ENCODE measurements at places on chromosomes 2 and 18.

- DNase-seq: no peak
These were observed 162.6 kb downstream of the FMNL2 start for GRCh38 chr2:152497481-152498052.

GRCh38 chr2:127414638-127415592 lies 3.3 kb upstream of the PROC start:
- DNase-seq: no peak

DNA sequence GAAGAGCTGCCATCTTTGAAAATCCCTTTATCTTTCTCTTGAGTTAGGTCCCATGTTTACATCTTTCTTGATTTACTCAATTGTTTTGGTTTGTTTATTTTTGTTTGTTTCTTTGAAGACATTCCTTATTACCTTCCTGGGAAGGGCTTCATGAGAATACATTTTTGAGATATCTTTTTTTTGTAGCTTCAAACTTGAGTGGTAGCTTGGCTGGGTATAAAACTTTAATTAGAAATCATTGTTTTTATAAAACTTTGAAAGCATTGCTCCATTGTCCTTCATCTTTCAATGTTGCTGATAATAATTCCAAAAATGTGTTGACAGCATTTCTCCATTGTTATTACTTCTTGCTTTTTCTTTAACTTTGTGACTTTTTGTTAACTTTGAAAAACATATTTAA lies 145.9 kb upstream of the RBMS1 start:
- DNase-seq: no peak

- DNase-seq: no peak
These were observed 65.1 kb downstream of the USP34 start for GRCh38 chr2:61405813-61406212.

- DNase-seq: peak; percentile 24
These were observed 26.3 kb downstream of the ATP8B1 start for GRCh38 chr18:57776767-57777166.

DNA sequence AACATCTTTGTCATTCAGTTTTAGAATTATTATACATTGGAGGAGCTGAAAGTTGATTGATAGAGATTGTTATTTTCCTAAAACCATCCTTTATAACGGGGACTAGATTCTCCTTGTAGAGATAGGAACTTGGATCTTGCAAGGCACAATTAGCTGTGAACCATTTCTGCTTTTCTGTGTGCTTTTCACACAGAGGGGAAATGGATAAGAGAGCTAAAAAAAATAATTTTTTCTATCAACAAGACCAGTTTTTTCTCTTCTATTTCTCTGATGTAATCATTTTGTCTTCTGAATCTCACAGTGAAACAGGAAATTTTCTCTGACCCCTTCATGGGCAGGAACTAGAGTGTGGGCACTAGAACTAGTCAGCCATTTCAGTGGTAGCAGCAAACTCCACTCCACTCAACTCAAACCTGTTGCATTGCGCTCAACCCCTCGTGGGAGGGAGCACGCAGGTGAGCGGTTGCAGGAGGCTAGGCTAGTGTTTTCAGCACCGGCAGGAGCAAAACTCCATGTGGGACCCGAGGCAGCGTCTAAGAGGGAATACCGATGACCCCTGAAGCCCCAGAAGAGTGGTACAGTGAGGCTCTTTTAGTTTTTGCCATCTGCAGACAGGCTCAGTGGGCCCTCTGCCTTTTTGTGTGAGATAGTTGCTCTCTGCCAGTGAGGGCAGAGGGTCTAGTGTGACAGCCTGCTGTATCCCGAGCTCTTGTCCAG lies 24.0 kb upstream of the SLC39A10 start:
- no peak for DNase-seq

DNA sequence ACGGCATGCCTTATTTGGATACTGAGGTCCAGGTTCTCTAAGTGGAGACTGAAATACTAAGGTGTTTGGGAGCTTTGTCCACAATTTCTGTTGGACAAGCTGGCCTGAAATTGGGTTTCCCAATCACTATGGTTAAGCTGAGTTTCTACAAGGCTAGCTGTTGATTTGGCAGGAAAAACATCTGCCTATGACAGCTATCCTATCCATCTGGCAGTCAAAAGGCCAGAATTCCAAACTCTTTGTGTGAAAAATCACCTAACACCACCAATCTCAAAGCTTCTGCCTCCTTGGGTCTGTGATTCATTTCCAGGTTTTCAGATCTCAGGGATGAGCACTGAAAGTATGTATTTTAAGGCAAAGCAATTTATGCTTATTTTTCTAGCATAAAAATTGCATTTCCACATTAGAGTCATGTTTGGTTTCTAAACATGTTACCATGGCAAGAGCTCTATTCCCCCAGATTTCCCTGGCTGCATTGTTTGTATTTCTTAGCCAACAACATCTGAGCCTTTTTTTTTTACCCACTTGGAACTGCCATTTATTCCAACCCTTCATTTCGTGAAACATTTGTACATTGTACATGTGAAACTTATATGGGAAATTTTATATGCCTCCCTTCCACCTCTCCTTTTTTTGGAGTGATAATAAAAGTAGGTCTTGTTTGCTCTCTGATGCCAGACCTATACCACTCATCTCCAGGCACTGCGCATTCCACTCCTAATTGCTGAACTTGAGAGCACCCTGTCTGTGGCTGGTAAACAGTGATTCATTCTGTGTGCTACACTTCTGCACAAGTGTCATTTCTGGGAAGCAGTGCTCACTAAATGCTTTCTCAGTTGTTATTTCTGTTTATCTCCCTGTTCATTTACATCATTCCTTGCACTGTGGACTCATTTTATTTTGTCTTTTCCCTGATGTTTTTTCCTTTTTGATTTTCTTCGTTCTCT lies 15.9 kb upstream of the CCDC85A start:
- DNase-seq: no peak

GRCh38 chr2:52594026-52594425 lies 1173.6 kb upstream of the CHAC2 start:
- no peak for DNase-seq

DNA sequence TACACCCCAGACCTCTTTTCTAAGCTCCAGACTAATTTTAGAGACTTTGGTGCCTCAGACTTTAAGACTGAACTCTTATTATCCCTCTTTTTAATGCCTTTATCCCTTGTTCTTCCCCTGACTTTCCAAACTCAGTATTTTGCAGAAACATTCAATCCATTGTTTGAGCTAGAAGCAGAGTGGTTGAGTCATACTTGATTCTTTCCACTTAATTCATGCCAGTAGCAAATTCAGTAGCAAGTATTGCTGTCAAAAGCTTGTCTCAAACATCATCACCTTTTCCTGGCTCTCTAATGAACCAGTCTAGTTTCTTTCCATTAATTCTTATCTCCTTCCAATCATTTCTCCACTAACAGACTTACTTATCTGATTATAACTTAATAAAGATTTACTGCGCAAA lies 699.7 kb upstream of the ZNF804A start:
- no peak for DNase-seq
